ENCODE measurements at places on chromosomes 1 and 21. TPM values are rescaled to one million over a fixed set of nuclear protein-coding genes. Genes with fewer than 3 reads are reported as not detected.

DNA sequence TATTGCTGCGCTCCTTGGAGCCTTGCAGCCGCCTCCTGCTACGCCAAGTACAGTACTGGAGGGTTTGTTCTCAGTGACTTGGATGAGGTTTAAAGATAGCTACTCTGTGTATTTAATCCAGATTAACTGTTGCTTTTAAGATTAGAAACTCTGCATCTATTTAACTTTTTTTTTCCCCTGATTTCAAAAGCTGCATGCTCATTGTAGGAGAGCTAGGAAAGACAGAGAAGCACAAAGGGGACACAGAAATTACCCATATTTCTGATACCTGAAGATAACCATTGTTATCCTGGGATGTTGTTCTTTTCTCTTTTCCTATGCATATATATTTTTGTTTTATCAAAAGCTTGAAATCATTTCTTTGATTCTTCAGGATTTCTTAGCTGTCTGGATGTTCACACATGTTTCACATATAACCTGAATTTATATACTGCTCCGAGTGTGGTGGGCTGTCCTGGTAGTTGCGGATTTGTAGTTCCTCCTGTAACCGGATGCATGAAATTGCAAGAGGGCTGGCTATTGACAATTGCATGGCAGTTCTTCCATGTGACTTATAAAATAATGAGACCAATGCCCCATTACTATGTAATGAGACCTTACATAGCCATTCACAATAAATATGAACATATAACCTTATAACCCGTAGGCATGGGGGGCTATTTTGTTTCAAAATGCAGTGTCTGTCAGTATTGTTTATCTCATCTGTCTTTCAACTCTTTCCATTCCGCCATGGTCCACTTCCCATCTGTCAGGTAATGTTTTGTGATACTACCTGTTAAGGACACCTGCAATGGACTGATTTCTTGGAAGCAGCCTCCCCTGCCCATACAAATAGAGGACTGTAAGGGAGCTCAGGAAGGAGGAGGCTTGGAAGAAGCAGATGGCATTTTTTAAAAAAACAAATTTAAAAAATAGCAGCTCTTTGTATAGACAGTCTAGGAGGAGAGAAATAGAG is 1.4 kb downstream of the RAVER2 start:
- no peak for DNase-seq

- DNase-seq = no peak
Measured at GRCh38 chr1:247077876-247078257, 744 bp downstream of the ZNF670 start.

DNA sequence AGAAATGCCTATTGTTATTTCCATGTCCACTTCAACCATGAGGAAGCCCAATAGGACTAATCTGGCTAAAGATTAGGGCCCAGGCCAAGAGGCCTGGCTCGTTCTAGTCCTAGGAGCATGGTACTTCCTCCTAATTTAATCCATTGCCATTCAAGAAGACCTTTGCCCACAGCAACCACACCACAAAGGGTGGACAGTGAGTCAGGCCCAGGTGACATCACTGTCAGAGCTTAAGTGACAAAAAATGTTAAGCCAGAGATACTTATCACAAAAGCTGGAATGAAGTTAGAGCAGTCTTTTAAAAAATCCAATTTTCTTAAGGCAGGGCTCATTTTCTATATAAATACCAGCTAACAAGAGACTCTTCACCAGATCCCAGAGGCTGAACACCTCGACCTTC is at the start of gene SPRR3:
TSS of gene SPRR3 (plus strand) at position 368 of the 400 bp plus-strand sequence. CDS start 1,272 bp downstream, outside the sequence.
- DNase-seq = no peak

- DNase-seq = no peak
Measured at GRCh38 chr1:9599741-9600140, 11.0 kb downstream of the TMEM201 start.

- no peak for DNase-seq
Measured at GRCh38 chr1:197439708-197440280, 171.7 kb downstream of the CRB1 start.

DNA sequence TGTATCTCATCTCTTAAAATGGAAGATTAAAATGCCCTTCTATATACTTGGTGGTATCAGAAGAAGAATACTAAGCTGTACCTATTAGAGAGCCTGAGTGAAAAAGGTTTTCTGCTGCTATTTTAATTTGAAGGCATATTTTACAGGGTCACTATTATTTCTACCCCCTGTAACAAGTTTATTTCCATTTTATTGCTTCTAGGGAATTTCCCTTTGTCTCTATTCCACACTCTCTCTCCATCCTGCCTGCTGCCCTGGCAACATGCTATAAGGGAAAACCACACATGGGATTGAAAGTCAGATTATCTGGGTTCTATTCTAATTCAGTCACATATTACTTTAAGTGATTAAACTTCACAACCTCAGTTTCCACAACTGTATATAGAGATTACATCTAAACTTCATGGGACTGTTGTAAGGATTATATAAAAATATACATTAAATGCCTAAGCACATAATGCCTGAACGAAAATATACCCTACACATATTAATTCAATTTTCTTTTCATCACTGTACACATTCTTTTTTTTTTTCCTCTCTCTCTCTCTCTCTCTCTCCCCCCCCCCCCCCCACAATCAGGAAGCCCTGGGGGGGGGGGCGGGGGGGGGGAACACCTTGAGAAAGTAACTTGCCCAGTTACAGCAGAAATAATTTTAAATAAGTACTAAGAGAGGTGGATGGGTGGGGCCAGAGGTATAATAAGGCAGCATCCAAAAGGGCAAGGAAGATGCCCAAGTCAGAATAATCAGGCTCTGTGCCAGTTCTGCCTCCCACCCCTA is 51.5 kb downstream of the LUZP1 start:
- no peak for DNase-seq

SFN gene
- total RNA-seq = 1.8 TPM

FBXO42 gene
- total RNA-seq = 25.1 TPM
